Psoas muscle (tissue), 8 donors: ENCODE measurements at places on chromosomes 12 and 14. TPM values are rescaled to one million over a fixed set of nuclear protein-coding genes. Genes with fewer than 3 reads are reported as not detected.

- no peak overlapping the region for H3K27ac ChIP-seq
- DNase-seq, result no peak
- no peak overlapping the region for H3K4me3 ChIP-seq
- no peaks in the 10 kb centered on the region for H3K4me1 ChIP-seq
- no peaks in the 10 kb centered on the region for H3K36me3 ChIP-seq
- peaks cover 37% of the 10 kb centered on the region for H3K27me3 ChIP-seq
These were observed 4.0 kb downstream of the FOXG1 start for GRCh38 chr14:28770630-28771029.

DNA sequence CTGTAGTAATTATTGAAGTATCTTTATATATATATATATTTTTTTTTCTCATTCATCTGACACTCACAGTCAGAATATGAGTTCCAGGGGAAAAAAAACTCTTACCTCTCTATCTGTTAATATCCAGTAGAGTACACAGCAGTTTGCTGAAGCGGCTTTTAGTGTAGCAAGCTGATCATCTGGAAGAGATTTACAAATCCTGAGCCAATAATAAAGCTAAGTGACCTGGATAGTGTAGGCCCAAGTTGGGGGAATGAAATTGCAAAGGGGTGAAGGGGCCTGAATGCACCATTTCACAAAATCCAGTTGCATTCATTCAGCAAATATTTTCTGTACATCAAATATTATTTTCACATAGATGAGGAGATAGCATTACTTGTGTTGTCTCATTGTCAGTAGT, 234.6 kb upstream of the FLRT2 start:
- no peak for DNase-seq
- H3K4me1 ChIP-seq, result no peaks in the 10 kb centered on the region
- no peaks in the 10 kb centered on the region for H3K36me3 ChIP-seq
- H3K27me3 ChIP-seq, result no peaks in the 10 kb centered on the region
- no peak overlapping the region for H3K27ac ChIP-seq

GRCh38 chr12:27244689-27245488, 803 bp downstream of the STK38L start:
- H3K4me3 ChIP-seq, result peak overlapping the region; percentile 99
- H3K36me3 ChIP-seq, result no peaks in the 10 kb centered on the region
- H3K27me3 ChIP-seq, result no peaks in the 10 kb centered on the region
- peak overlapping the region; percentile 81 for H3K27ac ChIP-seq
- peaks cover 13% of the 10 kb centered on the region for H3K4me1 ChIP-seq
- no peak for DNase-seq

DNA sequence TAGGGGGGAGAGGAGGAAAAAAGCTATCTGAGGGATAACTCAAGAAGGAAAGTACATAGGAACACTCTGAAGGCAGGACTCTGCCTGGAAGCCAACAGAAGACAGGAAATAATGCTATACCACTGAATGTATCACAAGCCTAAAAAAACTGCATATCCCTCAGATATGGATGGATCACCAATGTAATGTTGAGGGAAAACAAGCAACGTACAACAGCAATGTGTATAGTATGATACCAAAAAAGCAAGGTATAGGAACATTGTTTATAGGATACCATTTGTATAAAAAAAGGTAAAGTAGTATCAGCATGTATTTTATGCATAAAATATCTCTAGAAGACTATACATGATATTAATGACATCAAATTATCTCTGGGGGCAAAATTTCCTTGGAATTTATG, 3.4 kb downstream of the GLS2 start:
- no peak for DNase-seq
- no peak overlapping the region for H3K4me3 ChIP-seq
- peaks cover 12% of the 10 kb centered on the region for H3K4me1 ChIP-seq
- no peaks in the 10 kb centered on the region for H3K36me3 ChIP-seq

DNA sequence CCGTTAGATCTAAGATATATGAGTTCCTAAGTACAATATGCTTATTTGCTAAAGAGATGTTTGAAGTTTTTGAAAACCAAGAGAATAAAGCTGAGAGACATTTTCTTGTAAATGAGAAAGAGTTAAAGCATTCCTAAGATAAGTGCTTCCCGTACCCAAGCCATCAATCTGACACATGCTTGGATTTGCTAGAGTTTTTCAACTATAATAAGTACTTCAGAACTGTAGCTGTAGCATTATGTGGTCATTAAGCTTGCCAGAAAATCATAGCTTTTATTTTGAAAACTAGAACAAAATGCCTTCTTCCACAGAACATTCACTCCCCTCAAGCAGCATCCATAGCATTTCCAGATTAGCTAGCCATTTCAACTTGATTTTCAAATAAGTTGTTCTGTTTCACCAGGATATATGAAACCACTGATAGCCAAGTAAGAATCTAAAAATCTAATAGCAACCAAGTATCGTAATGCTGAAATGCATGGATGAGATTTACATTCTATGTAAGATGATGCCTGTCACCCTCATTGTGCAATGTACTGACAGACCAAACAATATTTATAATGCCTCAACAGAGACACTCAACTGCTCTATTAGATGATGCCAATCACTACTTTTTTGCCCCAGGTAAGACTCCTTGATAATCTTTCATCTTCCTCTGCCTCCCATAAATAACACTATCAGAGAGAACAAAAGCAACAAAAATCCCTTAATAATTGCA, 8.0 kb downstream of the SNW1 start:
- H3K4me3 ChIP-seq, result no peak overlapping the region
- H3K27ac ChIP-seq, result no peak overlapping the region

- no peaks in the 10 kb centered on the region for H3K36me3 ChIP-seq
- no peaks in the 10 kb centered on the region for H3K4me1 ChIP-seq
- peaks cover 87% of the 10 kb centered on the region for H3K27me3 ChIP-seq
- no peak overlapping the region for H3K4me3 ChIP-seq
- no peak overlapping the region for H3K27ac ChIP-seq
These were observed 50.8 kb downstream of the GALNT9 start for GRCh38 chr12:132278401-132279183.

GRCh38 chr12:44817687-44818086, 58.4 kb downstream of the NELL2 start:
- H3K27me3 ChIP-seq, result no peaks in the 10 kb centered on the region
- H3K36me3 ChIP-seq, result no peaks in the 10 kb centered on the region
- no peak overlapping the region for H3K27ac ChIP-seq
- no peak for DNase-seq
- H3K4me1 ChIP-seq, result no peaks in the 10 kb centered on the region

- H3K27me3 ChIP-seq, result no peaks in the 10 kb centered on the region
- DNase-seq, result no peak
- H3K4me3 ChIP-seq, result no peak overlapping the region
- peaks cover 7% of the 10 kb centered on the region for H3K36me3 ChIP-seq
These were observed 3.0 kb upstream of the METTL17 start for GRCh38 chr14:20986811-20987210.

- no peak for DNase-seq
- H3K27ac ChIP-seq, result no peak overlapping the region
- no peak overlapping the region for H3K4me3 ChIP-seq
- H3K36me3 ChIP-seq, result no peaks in the 10 kb centered on the region
- no peaks in the 10 kb centered on the region for H3K4me1 ChIP-seq
- no peaks in the 10 kb centered on the region for H3K27me3 ChIP-seq
These were observed 9.8 kb downstream of the GALNT4 start for GRCh38 chr12:89514751-89515150.

GRCh38 chr12:27523305-27523641, 733 bp upstream of the PPFIBP1 start:
- H3K4me3 ChIP-seq, result peak overlapping the region; percentile 94
- H3K27me3 ChIP-seq, result no peaks in the 10 kb centered on the region
- H3K4me1 ChIP-seq, result peaks cover 8% of the 10 kb centered on the region
- DNase-seq, result no peak
- H3K36me3 ChIP-seq, result no peaks in the 10 kb centered on the region

DNA sequence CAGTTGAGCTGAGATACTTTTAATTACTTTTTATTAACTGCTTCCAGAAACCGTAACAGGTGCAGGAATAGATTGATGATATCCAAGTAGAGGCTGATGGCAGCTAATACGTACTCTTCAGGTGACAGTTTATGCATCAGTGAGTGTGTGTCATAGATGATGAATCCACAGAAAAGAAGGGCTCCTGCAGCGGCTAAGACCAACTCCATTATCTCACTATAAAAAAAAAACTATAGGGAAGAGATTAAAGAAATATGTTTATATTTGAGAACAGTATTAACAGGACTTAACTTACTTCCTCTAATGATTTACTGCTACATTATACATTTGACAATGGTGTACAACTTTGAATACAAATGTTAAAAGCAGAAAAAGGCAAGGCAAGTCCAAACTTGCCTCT, 7.4 kb upstream of the LLPH start:
- no peaks in the 10 kb centered on the region for H3K27me3 ChIP-seq
- H3K36me3 ChIP-seq, result peaks cover 52% of the 10 kb centered on the region
- no peak overlapping the region for H3K27ac ChIP-seq
- no peak overlapping the region for H3K4me3 ChIP-seq
- H3K4me1 ChIP-seq, result no peaks in the 10 kb centered on the region
- no peak for DNase-seq

- no peaks in the 10 kb centered on the region for H3K36me3 ChIP-seq
- no peaks in the 10 kb centered on the region for H3K4me1 ChIP-seq
- H3K4me3 ChIP-seq, result no peak overlapping the region
- DNase-seq, result no peak
- H3K27ac ChIP-seq, result no peak overlapping the region
These were observed 61.2 kb downstream of the DIO3 start for GRCh38 chr14:101622251-101623076.

GRCh38 chr12:101772012-101772775, 32.9 kb upstream of the SYCP3 start:
- H3K36me3 ChIP-seq, result peaks cover 50% of the 10 kb centered on the region
- H3K27ac ChIP-seq, result no peak overlapping the region
- no peaks in the 10 kb centered on the region for H3K27me3 ChIP-seq
- no peak overlapping the region for H3K4me3 ChIP-seq
- no peak for DNase-seq

DNA sequence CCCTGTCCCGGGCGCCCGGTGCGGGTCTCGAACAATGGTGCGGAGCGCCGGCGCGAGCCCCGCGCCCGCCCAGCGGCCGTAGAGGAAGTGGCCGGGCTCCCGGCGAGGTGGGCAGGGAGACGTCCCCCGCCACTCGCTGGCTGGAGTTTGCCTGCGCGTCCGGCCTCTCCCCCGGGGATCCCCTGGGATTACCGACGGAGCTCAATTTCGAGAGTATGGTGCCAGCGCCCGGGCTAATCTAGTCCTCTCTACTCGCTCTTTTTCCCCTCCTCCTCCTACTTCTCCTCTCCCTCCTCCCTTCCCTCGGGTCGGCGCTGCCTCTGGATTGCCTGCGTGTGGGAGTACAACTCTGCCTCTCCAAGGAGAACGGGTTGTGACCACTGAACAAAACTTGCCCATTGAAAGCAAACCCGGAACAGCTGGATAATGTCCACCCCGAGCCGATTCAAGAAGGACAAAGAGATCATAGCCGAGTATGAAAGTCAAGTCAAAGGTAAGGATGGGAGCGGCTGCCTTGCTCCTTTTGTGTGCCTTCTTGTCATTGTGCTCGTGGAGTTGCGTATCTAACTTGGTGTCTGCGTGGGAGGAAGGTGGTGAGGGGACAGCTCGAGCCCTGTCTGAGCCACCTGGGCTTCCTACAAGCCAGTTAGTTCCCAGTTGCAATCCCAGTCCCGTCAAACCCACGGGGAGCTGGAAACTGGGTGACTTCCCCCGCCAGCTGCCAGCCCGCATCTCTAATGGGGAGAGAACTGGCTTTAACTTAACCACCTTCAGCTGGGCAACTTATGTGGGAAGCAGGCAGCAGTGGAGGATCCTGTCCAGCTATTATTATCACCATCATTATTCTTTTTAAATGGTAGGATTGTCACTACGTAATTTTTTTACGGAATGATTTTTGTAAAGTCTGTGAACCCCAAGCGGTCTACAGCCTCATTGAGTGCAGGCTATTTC, at the start of gene SRGAP1:
Gene SRGAP1 (plus strand): TSS at position 310 of the 951 bp plus-strand sequence. CDS start 117 bp downstream, at position 427.
- no peaks in the 10 kb centered on the region for H3K36me3 ChIP-seq
- H3K4me3 ChIP-seq, result peak within 1 kb of the TSS; percentile 80
- peak; percentile 81 for DNase-seq
- no peaks in the 10 kb centered on the region for H3K27me3 ChIP-seq

DNA sequence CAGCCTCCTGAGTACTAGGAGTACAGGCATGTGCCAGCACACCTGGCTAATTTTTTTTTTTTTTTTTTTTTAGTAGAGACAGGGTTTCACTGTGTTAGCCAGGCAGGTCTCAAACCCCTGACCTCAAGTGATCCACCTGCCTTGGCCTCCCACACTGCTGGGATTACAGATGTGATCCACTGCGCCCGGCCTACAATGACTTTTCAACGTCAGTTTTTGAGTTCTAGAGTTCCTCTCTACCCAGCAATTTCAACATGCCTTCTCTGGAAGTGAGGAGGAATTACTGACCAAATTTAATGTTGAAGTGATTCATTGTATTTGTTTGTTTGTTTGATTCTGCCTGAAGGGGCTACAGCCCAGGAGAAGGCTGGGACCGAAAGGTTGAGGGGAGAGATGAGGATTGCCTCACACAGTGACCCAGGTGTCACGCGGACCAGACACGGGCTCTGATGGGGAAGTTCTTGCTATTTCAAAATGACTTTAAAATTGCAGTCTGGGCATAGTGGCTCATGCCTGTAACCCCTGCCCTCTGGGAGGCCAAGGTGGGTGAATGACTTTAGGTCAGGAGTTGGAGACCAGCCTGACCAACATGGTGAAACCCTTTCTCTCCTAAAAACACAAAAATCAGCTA, 8.6 kb upstream of the DENR start:
- no peak for DNase-seq
- no peaks in the 10 kb centered on the region for H3K36me3 ChIP-seq
- no peak overlapping the region for H3K27ac ChIP-seq
- no peak overlapping the region for H3K4me3 ChIP-seq
- no peaks in the 10 kb centered on the region for H3K4me1 ChIP-seq

GRCh38 chr12:85529896-85530295, 249.9 kb downstream of the ALX1 start:
- no peak for DNase-seq
- no peak overlapping the region for H3K27ac ChIP-seq
- no peaks in the 10 kb centered on the region for H3K4me1 ChIP-seq
- no peak overlapping the region for H3K4me3 ChIP-seq
- no peaks in the 10 kb centered on the region for H3K36me3 ChIP-seq
- H3K27me3 ChIP-seq, result no peaks in the 10 kb centered on the region

Gene MIS18BP1
- total RNA-seq, result 2.0 TPM

Gene SYT10
- not detected for total RNA-seq

Gene LBHD2
- total RNA-seq, result not detected

Gene ISM2
- not detected for total RNA-seq

Gene PTPRB
- 32.1 TPM for total RNA-seq

Gene C1QL4
- not detected for total RNA-seq

Gene MSI1
- total RNA-seq, result not detected
